ENCODE measurements at places on chromosomes 5 and 9.

GRCh38 chr5:134738133-134738962, at the start of gene CAMLG:
Gene CAMLG (plus strand): TSS chr5:134738548. CDS start chr5:134738621, 73 bp downstream.
- DNase-seq, result peak; percentile 91

DNA sequence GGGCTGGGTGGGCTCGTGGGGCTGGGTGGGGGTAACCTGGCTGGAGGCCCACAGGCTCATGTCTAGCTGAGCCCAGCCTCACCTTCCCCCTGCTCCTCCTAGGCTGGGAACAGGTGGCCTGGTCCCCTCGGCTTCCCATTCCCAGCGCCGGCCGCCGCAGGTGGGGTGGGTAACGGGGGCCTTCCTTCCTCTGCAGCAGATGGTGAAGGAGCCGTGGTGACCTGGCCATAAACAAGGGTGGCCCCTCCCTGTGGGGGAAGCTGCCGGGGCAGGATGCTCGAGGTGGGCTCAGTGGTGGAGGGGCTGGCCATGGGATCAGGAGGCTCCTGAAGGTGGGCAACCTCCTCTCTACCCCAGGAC, 41.0 kb upstream of the EGFL7 start:
- no peak for DNase-seq

DNA sequence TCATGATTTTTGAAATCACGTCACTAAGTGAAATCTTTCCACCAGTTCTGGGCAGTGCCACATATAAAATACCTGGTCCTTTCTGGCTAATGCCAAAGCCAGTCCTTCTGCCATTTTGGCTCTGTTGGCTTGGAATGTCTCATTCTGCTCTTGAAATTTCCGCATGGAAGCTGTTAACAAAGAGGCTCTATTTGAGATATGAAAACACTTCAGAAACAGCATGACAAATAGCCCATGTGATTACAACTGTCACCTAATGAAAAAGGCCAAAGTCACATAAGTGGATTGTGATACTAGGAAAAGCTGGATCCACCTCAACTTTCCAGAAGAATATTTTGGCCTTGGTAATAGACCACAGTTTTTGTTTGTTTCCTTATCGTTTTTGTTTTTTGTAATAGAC, 12.8 kb downstream of the GOLGA1 start:
- no peak for DNase-seq

GRCh38 chr9:21923694-21924093, 70.5 kb downstream of the CDKN2A start:
- DNase-seq, result no peak

All from GM20000 (cell line).